ENCODE measurements at places on chromosomes 11 and 22.

DNA sequence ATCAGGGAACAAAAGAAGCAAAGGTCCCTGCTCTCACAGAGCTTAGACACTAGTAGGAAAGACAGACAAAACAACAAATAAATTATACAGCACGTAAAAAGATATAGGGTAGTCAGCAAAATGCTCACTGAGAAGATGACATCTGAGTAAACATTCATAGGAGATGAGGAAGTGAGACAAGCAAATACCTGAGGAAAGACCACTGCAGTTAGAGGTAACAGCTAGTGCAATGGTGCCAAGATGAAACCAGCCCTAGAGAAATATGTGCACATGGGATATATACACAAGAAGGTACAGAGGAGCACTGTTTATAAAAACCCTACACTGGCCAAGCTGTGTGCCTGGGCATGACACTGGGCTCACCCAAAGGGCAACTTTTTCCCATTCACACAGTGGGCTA is 9.8 kb downstream of the CYP2R1 start:
- DNase-seq = no peak

DNA sequence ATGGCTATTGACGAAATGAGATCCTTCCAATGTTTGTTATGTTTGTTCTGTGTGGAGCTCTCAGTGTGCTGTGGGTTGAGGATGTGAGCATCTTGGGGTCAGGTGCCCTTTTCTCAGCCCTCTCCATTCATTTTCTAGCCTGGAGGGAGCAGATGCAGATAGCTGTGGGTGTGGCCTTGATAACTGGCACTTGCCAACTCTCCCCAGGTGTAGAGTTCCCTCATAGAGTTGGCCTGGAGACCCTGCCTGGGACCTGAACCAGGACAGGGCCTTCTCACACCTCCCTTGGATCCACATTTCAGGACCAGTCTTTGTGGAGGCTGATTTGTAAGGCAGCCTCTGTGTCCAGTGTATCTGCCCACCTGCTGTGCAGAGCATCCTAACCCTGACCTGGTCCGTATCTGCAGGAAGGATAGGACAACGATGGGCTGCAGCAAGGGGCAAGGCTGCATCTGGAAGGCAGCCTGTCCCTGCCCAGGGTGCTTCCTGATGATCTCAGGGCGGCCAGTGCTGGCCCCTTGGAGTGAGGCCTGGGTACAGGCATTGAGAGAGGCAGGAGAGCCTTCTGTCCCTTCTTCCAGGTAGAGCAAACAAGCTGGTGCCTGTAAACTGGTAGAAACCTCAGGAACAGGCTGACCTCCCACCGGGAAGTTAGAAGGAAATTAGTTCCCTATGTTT is 245.9 kb downstream of the TBC1D22A start:
- DNase-seq = no peak

- DNase-seq = no peak
Observed at GRCh38 chr22:45696227-45696626, 24.6 kb downstream of the ATXN10 start.

GRCh38 chr11:71400216-71400615 is 48.0 kb downstream of the DHCR7 start:
- DNase-seq = no peak

GRCh38 chr11:60840470-60841430 is 1.2 kb upstream of the CCDC86 start:
- no peak for DNase-seq

DNA sequence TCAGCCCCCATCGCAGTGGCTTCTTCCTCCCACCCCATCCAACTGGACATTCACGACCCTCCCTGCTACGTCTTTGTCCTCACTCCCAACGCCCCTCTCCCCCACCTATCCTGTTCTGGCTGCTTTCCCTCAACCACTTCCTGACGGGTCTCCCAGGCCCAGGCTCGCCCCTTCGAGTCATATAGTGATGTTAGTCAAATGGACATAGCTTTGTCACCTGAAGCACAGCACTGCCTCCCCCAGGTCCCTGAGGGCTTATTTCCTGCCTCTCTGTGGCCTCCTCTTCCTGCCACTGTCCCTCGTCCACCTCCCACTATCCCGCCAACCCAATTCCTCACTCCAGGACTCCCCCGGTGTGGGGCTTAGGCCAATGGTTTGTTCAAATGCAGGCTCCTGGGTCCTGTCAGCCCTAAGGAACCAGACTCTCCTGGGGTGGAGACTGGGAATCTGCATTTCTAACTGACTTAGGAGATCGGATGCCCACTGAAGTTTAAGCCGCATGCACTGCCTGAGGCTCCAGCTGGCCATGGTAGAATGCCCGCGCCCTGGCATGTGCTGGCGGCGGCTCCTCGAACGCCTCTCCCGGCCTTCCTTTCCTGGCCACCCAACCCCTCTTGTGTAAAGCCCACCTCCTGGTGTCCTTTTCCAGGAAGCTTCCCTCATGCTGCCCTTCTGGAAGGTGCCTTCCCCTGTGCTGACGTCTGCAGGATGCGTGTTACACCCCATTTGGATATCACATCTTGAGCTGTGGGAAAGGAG is 18.3 kb downstream of the SUN2 start:
- no peak for DNase-seq

DNA sequence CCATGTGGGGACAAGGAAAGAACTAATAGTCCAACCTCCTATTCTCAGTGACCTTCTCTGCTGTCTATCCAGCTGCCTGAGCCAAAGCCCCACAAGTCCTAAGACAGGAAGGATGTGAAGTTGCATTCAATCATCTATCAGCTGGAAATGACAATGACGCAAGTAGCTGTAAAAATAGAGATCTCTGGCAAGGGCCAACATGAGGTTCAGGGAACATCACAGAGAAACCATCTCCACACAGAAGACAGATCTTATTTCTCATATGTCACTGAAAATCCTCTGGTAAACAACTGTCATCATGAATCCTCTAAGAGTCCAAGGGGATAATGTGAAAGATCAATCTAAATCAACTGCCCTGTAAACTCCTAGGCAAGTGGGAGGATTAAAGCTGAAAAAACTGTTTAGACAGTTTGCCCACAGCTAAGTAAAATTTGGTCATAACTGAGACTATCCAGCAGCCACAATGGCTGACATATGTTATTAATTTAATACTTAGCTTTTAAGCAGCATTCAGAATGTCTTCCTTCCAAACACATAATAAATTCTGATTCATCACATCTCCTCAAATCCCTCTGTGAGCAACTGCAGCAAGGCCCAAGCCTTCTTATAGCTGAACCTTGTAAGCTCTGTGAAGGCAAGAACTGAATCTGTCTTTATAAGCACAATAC is 52.1 kb downstream of the ALG9 start:
- no peak for DNase-seq

DNA sequence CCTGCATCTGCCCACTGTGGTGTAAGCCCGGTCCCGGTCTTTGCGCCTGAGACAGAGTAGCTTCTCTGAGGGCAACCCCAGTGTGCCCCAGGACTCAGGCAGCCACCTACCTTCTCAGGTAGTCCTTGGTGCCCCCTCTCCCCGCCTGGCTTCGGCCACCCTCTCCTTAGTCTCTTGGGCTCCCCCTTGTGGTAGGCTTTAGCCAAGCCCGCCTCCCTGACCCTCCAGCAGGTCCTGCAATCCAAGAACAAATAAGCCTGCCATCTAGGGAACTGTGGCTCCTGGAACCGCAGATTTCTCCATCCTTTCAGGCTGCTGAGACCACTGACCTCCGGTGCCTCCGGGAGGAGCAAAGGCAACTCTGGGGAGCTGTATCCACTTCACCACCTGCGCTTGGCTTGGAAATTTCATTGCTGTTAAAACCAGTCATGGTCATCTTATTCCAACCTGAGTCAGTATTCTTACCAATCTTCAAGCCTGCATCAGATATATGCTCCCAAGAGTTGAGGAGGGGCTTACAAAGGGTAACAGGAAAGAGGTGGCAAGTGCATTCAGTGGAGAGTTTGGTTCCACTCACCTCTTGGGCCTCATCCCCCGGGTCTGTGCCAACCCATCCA is 52.8 kb upstream of the TENM4 start:
- DNase-seq = peak; percentile 1

GRCh38 chr11:115618428-115618827 is 114.2 kb upstream of the CADM1 start:
- DNase-seq = no peak

GRCh38 chr11:8356721-8357504 is 93.2 kb upstream of the LMO1 start:
- DNase-seq = no peak

GRCh38 chr22:17638182-17638431 is 450 bp upstream of the BCL2L13 start:
- peak; percentile 13 for DNase-seq

DNA sequence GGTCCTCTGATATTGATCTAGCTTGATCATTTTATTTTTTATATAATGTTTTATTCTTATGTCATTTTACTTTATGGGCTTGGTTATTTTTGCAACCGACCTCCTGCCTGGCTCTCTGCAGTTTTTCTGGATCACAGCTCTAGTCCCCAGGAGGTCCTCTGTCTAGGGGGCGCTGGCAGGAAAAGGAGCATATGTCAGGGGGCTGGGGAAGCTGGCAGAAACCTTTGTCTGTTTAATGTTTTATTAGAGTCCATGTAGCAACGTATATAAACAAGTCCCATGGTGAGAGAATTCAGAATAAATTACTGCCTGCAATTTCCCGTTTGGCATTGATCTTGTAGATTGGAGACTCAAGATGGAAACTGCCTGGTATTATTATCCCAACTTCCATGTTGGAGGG is 133.5 kb upstream of the ZBED5 start:
- no peak for DNase-seq

All from effector memory CD8-positive, alpha-beta T cell (primary cell).